ENCODE measurements at places on chromosomes 6 and 20.

DNA sequence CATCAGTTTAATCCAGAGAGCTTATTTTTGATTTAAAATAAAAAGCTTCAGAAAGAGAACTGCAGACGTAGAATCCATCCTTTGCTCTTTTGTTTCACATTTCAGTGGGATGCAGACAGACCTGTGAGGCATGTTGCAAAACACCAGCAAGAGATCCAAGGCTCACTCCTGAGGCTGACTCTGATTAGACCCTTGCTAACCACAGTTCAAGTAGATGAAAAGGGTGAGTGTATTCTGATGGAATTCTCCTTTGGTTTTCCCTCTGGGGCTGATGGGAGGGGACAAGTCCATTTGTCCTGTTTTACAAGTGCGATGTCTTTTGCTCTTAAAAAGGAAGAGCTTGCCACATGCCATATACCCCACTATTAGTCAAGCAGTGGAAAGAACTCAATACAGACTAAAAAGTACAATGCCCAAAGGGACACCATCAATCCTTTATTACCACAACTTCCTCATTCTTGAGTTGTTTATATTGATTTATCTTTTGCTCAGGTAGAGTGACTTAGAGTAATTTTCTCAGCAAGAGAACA, 772.7 kb downstream of the MAFB start:
- DNase-seq = no peak

DNA sequence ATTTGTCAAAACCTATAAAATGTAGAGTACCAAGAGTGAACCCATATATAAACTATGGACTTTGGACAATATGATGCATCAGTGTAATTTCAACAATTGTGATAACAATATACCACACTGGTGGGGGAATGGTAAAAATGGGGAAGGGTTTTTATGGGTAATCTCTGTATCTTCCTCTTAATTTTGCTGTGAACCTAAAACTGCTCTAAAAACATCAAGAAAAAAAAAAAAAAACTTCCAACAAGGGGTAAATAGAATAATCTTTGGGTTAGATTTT, 592.0 kb upstream of the ADGRB3 start:
- DNase-seq = no peak

GRCh38 chr20:1845163-1845523, 50.1 kb upstream of the SIRPA start:
- no peak for DNase-seq

- DNase-seq = no peak
Observed at GRCh38 chr6:154306696-154307095, 49.9 kb downstream of the IPCEF1 start.

DNA sequence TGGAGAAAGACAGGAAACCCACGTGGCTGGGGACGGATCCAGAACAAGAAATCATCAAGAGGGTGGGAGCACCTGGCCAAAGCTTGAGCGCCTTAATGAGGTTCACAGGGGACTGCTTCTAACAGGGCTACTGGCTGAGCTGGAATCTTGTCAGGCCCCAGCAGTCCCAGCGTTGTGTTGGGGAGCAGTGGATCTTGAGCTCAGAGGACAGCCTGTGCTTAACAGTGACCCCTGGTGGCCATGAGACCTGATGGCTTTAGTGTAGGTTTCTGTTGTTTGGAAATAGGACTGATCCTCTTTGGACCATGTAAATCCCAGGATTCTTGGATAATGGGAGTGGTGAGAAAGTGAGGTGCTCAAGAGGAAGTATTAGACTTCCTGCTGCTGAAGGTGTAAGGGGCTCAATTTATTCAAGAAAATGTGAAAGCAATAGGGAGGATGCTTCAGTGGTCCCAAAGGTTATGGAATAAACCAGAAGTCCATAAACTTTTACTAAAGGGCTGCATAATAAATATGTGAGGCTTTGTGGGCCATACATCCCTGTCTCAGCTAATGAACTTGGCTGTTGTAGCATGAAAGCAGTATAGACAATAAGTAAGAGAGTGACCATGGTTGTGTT, 216.2 kb downstream of the NFATC2 start:
- DNase-seq = no peak

GRCh38 chr6:50380406-50381098, 330.8 kb upstream of the DEFB112 start:
- no peak for DNase-seq

- no peak for DNase-seq
Observed at GRCh38 chr6:29994826-29995225, 52.5 kb downstream of the HLA-A start.

- peak; percentile 65 for DNase-seq
Observed at GRCh38 chr6:18997375-18997826, 610.3 kb downstream of the RNF144B start.

DNA sequence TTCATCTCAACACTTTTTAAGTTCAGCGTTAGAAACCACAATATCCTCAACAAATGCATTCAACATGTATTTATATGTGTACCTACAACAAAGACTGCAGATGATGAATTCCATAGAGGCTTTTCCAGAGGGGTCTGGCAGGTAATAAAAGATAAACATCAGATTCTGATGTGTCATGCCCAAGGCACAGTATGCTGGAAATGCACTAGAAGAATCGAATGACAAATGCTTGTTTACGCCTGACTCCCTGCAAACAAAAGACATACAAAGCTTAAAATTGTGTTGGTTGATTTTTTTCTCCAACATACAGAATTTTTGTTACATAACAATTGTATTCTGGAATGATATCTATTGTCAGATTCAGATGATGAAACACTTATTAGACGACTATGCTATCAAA, at the start of gene LGSN:
Gene LGSN, minus strand, starts transcription at position 45 of the 400 bp plus-strand sequence. Its CDS starts 40 bp downstream, at position 5.
- DNase-seq = no peak

- DNase-seq = peak; percentile 25
Observed at GRCh38 chr6:27096834-27097511, 150.5 kb upstream of the PRSS16 start.

DNA sequence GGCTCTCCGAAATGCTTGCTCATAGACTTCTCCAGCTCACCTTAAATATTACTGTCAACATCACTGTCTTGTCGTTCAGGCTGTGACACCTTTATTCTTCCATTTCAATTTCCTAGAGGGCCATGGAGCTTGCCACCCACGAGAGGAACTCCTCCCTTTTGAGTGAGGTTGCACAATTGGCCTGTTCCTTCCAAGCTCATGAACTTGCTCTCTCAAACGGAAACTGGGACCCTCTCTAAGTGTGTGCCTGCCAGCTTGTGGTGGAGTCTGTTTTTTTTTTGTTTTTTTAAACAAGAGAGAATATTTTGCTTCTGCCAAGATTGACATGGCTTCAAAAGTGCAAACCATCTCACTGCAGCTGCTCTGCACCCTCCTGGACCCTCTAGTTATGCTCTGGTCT, 19.3 kb upstream of the IYD start:
- no peak for DNase-seq

DNA sequence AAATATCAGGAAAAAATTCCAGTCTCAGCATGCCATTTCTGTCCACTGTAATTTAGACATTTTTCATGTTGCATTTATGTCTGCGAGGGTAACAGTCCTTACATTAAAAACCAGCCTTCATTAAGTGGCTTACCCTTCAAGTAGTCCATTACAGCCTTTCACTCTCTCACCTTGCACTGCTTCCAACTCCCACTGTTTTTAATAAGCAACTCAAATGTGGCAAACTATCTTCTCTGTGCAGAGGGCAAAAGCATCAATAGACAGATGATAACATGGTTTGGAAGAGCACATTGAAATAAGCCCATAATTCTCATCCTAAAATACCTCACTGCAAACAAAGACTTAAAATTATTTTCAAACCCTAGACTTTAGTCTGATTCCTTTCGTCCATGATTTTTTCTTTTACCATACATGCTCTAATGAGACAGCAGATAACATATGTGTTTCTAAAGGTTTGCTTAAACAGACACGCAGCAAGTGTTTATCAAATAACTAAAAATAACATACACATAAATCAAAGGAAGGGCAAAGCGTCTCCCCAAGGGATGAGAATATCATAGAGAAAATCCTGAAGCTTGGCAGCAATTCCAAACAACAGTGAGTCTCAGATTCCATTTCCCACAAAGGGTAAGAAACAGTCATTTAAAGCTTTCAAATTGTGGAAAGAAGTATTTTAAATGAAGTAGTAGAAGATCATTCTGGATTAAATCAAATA, 130.4 kb downstream of the PTPRK start:
- DNase-seq = peak; percentile 32

GRCh38 chr6:9825526-9825925, 589.3 kb downstream of the TFAP2A start:
- no peak for DNase-seq

GRCh38 chr20:39019805-39020325, 57.7 kb downstream of the DHX35 start:
- DNase-seq = no peak

GRCh38 chr20:37389241-37389747, 43.4 kb downstream of the SRC start:
- no peak for DNase-seq

DNA sequence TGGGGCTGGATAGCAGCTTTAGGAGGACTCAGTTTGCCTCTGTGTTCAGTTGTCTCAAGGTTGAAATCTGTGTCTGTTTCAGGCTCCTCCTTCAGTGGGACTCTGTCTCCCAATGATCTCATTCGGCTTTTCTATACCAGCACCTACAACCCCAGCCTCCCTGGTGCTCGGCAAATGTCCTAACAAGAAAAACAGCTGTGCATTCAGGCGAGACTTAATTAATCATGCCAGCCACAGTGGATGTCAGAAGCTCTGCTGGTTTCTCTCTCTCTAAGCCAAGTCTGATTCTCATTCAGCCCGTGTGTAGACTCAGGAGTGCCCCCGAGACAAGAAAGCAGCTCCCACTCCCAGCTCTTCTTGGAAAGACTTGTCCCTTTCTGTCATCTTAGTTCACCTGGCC, 46.8 kb downstream of the SUN5 start:
- DNase-seq = no peak

GRCh38 chr20:47929368-47930115, 144.3 kb upstream of the SULF2 start:
- peak; percentile 55 for DNase-seq

DNA sequence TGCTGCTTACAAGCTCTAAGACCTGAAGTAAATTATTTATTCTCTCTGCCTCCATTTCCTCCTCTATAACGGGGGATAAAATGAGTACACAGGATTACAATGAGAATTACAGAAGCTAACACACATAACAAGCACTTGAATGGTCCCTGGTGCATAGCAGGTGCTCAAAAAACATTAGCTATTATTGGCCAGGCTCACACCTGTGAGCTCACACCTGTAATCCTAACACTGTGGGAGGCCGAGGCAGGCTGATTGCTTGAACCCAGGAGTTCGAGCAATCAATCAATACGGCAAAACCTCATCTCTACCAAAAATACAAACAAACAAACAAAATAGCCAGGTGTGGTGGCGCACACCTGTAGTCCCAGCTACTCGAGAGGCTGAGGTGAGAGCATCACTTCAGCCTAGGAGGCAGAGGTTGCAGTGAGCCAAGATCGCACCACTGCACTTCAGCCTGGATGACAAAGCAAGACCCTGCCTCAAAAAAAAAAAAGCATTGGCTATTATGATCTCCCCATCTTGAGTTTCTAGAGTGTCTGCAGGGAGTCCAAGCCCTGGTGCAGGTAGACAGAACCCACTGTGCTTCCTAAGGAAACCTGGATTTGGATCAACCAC, 68.1 kb downstream of the PREX1 start:
- DNase-seq = no peak

DNA sequence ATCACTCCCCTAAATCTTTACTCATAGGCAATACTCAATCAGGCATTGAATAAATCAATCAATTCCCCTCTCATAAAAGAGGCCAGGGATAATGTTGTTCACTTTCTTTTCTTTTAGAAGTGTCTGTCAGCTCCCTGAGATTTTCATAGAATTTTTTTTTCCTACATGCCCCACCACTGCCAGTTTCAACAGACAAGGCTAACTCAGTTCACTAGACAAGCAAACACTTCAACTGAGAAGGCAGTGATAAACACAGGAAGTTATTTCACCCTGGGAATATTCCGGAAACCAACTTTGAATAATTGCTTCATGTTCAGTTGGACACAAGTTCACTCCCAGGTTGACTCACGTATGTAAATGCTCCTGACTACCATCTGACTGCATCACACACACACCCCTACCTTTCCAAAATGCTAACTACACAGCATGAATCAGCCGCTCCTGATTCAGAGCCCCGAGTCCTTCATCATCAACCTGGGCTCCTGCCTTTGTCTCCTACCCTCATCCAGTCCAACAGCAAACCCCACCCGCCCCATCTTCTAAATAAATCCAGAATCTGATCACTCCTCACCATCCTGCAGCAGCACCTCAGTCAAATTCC, 143.9 kb downstream of the BCAS1 start:
- no peak for DNase-seq

- no peak for DNase-seq
Observed at GRCh38 chr20:31841928-31842327, 3.5 kb downstream of the FOXS1 start.

DNA sequence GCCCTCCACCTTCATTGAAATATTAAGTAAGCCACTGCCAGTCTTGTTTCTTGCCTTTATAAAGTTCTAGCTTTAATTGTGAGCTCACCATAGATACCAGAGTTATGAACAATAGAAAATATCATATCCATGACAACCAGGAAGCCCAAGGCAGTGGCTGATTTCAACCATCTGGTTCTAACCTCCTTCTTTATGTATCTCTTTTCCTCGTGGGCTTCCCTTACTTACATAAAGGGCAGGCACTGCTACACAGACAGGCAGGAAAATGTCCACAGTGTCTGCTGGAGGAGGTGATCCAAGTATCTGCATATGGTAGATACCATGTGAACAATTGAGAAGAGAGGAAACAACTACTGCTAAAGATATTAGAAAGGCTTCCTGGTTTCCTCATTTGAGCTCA, 65.2 kb upstream of the PRND start:
- no peak for DNase-seq

DNA sequence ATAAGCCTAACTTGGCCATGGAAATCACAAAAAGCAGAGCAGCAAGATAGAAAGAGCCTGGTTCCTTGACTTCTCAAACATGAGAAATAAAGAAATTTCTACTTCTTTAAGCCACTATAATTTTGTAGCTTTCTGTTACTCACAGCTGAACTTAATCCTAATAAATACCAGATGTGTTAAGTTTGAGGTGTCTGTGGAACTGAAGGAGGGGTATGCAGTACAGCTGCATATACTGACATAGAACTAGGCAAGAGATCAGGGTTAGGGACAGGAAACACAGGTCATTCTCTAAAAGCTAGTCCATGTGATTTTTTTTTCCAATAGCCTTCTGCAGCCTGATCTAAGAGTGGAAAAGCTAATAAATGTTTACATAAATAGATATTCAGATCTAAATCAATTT, 123.9 kb downstream of the COL12A1 start:
- no peak for DNase-seq
